Endothelial cell (in vitro differentiated cells): ENCODE measurements at places on chromosomes 13 and 19. TPM values are rescaled to one million over a fixed set of nuclear protein-coding genes. Genes with fewer than 3 reads are reported as not detected.

DNA sequence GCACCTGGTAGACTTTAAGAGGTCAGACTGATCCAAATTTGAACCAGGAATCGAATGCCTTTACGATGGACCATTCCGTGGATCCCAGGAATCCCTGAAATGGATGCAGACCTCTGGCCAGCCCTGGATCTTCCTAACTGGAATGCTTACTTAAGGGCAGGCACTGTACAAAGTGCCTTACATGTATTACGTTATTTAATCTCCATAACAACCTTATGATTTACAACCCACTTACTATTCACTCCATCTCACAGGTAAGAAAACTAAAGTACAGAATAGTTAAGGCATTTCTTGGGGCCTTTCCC, 93.6 kb downstream of the HSPH1 start:
- DNase-seq = no peak

DNA sequence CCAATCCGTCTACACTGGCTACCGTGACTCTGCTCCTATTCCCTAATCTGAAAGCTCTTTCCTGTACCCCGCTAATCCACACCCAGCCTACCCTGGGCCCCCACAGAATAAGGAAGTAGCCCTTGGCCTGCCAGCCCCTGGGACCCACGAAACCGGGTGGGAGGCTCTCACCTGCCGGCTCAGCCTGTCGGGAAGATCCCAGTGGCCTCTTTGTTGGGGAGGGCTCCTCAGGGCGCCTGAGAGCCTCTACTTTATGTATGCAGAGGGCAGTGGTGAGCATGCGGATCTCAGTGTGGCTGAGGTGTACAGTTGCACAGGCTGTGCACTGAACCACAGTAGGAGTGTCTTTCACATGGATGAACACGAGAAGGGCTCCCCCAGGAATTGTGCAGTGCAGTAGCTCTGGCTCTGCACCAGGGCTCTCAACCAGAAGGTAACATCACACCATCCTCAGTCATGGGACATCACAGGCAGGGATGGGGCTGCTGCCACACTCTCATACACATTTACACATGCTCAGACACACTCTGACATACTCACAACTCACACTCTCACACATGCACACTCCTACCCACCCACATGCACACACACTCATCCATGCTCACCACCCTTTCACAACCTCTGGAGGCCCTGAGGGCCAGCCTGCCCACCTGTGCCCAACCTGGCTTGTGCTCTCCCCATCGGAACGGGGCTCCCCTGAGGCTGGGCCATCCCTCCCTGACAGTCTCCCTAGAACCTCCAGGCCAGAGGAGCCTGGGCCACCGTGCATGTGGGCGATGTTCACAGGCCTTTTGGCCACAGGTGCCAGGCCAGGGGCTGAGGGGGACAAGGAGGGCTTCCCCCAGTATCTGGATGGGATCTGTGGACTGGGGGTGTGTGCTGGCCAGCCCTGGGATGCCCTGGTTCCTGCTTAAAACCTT, 135.0 kb downstream of the URI1 start:
- DNase-seq = no peak

GRCh38 chr19:31113293-31113692, 235.9 kb downstream of the TSHZ3 start:
- no peak for DNase-seq

DNA sequence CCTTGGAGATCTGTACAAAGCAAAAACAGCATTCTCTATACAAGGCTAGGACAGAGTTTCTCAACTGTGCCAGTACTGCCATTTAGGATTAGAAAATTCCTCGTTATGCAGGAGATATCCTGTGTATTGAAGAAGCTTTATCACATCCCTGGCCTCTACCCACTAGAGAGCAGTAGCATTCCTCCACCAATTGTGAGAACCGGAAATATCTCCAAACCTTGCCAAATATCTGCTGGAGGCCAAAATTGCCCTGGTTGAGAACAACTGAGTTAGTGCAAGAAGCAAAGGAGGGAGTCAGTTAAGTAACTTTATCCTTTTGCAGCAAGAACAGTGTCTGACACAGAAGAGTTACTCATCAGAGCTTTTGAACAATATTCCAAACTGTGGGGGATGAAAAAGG, 16.2 kb upstream of the FREM2 start:
- no peak for DNase-seq

DNA sequence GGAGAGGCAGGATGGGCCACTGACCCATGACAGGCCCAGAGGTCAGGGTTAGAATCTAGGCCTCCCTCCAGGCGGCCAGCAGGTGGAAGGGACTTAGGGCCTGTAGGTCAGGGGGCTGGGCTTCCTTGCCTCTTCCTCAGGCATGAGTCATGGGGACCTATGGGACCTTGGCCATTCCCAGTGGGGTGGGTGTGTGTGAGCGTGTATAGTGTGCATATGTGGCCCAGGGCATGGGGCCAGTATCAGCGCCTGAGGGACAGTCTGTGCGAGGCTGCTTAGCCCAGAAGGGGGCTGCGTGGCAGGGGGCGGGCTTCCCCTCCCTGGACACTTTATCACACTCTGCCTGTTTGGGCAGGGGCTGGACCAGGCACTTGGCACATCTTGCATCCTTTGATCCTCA, 13.3 kb downstream of the KCTD15 start:
- no peak for DNase-seq

The ZSCAN22 gene
- total RNA-seq = 3.2 TPM

DNA sequence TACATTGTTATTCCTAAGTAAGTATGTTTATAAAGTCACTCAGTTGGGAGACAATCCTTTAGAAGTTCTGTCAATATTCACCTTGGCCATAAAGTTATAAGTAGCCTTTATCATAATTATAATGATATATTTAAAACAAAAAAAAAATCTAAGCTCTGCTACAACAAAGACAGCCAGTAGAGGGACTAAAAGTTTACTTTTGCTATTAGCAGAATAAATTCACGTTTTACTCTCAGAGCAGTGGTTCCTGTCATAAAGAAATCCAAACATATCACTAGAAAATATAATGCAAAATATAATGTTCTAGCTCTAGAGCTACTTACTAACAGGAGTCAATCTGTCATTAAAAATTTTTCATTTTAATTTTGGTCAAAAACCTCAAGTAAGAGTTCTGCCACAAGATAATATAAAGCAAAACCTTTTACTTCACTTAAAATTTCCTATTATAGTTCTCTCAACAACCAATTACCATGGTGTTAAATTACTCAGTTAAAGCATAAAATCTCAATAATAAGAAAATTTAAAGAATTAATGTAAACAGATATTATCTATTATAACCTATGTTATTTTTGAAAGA, 17.7 kb downstream of the INTS6 start:
- no peak for DNase-seq

The ATCAY gene
- total RNA-seq = 0.67 TPM
